ENCODE measurements at places on chromosomes 1 and 21. TPM values are rescaled to one million over a fixed set of nuclear protein-coding genes. Genes with fewer than 3 reads are reported as not detected.

- DNase-seq = no peak
Observed at GRCh38 chr1:54396261-54396933, 9.8 kb downstream of the SSBP3 start.

- DNase-seq = no peak
Observed at GRCh38 chr1:208756339-208756981, 512.3 kb upstream of the PLXNA2 start.

DNA sequence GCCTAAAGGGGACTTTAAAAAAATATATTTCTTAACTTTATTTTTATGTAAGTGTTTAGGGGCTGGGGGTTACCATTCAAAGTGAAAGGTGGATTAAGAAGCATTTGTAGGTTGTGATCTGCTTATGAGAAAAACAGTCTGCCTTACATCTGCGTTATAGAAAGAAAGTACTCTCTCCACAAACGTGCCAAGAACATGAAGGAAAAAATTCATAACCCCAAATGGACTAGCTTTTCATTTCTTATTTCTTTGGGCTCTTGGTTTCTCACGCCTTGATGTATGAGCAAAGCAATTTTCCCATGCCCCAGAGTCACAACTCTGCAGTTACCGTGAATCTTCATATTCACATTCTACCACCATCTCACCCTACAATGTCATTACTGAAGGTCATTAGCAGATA, 1165.1 kb upstream of the ADGRL4 start:
- no peak for DNase-seq

- DNase-seq = no peak
Observed at GRCh38 chr1:77954521-77954920, 24.4 kb downstream of the FUBP1 start.

Gene CDC20
- 1.0 TPM for total RNA-seq

Gene ZBTB8A
- total RNA-seq = 10.4 TPM

Gene C1orf115
- 6.9 TPM for total RNA-seq

- DNase-seq = no peak
Observed at GRCh38 chr1:60913039-60913438, 169.3 kb upstream of the NFIA start.

Gene MARK1
- total RNA-seq = 19.4 TPM

DNA sequence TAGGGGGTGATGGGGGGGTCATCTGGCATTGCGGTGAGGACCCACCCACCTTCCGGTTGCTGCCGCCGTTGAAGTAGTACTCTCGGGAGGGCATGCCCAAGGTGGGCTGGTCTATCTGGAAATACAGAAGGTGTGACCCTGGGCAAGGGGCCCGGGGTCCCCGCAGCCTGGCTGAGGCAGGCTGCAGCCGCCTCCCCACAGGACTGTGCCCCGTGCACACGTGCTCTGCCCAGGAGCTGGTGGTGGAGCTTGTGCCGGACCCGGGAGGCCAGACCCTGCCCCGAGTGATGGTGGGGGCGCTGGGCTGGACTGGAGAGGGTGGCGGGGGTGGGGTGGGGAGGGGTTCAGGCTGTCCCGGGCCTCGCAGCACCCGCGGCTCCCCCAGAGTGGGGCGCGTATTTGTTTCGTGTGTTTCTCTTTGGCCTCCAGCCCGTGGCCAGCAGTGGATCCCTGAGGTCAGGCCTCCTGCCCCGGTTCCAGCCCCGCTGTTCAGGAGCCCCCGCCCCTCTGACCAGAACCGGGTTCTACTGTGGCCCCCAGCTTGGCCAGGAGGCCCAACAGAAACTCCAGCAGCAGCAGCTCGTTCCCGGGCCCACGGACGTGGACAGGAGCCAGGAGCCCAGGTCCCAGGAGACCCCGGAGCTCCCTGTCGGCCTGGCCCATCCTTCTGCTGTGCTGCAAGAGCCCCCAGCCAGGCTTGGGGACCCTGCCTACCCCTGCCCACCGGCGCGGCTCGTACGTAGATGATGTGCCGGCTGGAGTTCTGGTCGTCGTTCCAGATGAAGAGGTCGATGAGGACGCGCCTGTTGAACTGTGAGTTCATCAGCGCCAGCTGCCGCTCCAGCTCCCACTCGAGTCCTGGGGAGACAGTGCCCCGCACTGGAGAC, 19.2 kb downstream of the PRXL2B start:
- peak; percentile 77 for DNase-seq

GRCh38 chr21:45588871-45589491, 46.7 kb upstream of the SLC19A1 start:
- DNase-seq = no peak

DNA sequence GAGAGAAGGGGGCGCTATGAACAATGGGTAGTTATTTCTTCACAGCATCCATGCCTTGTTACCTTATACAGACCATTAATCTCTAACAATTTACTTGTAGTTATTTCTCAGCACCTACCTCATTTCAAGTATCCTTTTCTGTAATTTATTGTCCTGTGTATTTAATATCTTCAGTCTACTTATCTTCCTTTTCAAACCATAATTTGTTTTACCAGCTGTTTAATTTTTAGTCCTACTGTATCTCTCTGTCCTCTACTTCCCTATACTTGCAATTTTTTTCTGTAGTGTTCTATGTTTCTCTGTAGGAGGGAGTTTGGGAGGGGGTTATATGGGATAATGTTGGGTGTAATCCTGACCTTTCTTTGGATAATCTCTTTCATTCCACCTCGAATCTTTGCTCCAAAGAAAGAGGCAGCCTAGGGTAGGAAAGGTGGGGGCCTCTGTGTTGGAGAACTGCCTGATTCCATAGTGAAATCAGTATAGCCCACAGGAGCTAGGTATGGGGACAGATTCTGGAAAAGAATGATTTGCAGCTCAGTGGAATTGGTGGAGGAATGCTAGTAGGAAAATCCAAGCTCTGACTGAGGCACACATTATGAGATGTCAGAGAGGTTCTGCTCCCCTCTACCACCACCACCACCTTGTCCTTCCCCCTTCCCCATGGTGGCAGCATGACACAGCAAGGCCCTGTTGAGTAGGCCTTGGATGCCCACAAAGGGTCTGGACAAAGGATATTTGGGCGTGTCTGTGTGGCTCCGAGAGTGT, 642 bp downstream of the MLLT11 start:
- DNase-seq = no peak

Gene LCE1F
- not detected for total RNA-seq

DNA sequence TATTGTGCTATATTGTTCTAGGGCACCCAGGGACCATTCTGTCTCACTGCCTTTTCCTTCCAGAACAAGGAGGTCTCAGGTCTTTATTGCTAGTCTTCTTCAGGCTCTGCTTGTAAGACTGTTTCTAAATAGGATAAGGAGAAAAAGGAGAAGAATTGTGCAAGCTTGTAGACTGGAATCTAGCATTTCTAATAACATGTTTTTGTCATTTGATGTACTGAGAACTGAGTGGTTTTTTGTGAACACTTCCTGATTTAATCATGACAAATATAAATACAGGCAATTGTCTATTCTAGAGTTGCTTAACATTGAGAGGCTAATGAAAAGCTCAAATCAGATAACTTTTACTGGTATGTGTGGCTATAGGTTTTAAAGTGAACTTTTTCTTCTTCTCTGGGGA, 77.6 kb downstream of the CLIC4 start:
- no peak for DNase-seq

DNA sequence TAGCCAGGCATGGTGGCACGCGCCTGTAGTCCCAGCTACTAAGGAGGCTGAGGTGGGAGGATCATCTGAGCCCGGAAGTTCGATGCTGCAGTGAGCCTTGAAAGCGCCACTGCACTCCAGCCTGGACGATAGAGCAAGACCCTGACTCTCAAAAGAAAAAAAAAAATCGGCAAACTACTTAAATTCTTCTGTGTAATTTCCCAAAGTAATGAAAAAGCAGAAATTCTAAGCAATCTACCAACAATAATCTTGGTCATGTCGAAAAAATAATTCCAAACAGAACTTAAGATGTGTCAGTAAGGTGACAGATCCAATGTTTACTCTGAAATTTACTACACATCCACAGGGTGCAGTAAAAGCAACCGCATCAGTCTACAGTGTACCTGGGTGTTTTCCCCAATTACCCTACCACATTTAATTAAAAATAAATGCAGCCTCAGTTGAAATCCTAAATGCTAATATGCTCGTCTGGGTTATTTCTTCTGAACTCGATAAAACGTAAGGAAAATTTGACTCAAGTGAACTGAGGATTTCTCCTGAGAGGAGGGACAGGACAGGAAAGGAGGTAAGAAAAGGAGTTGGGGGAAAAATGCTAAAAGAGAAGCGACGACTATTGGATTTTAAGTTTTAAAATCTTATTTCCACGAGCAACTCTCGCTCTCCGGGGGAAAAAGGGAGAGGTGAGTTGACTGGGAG, 801 bp downstream of the EPRS1 start:
- DNase-seq = no peak

DNA sequence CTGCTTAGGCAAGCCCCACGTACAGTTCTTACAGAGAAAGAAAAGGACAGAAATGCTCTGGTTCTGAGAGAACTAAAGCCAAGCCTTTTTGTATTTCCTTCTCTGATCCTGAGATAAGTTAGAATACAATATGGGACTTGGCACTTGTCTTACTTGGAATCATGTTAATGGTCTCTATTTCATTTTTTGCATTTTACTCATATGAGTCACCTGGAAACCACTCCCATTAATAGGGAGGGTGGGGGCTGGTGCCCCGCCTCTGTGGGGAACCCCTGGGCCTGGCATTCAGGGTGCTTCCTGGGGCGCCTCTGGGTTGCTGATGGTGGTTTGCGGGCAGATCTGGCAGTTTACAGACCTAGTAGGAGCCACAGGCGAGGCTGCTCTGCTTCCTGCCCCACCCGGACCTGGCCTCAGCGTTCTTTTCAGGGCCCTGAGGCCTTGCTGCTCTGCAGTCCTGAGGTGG, 26.7 kb downstream of the TSPAN2 start:
- DNase-seq = no peak

GRCh38 chr1:176696109-176696508, 233.1 kb downstream of the PAPPA2 start:
- DNase-seq = no peak

- DNase-seq = no peak
Observed at GRCh38 chr1:154863315-154864174, 6.5 kb downstream of the KCNN3 start.

- no peak for DNase-seq
Observed at GRCh38 chr1:229381234-229381633, 38.4 kb upstream of the CCSAP start.

- DNase-seq = peak; percentile 89
Observed at GRCh38 chr1:201450721-201451291, 18.2 kb downstream of the PHLDA3 start.

Gene CGN
- total RNA-seq = not detected

Gene DMRTA2
- total RNA-seq = not detected

Gene ARMH1
- total RNA-seq = 1.6 TPM

DNA sequence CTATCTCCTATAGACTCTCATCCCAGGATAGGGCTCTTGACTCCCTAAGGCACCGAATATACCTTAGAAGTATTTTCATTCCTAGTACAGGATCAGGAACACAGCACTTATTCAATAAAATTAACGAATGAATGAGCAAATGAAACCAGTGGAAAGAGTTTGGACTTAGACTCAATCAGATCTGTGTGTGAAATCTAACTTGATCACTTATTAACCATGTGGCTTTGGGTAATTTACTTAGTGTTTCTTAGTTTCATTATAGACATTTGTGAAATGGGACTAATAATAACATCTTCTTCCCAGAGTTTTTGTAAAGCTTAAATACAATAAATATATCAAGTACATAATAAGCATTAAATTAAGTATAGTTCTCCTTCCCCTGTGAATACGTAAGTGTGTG, 230.1 kb downstream of the ADGRL2 start:
- DNase-seq = no peak

Gene IKBKE
- 4.8 TPM for total RNA-seq

DNA sequence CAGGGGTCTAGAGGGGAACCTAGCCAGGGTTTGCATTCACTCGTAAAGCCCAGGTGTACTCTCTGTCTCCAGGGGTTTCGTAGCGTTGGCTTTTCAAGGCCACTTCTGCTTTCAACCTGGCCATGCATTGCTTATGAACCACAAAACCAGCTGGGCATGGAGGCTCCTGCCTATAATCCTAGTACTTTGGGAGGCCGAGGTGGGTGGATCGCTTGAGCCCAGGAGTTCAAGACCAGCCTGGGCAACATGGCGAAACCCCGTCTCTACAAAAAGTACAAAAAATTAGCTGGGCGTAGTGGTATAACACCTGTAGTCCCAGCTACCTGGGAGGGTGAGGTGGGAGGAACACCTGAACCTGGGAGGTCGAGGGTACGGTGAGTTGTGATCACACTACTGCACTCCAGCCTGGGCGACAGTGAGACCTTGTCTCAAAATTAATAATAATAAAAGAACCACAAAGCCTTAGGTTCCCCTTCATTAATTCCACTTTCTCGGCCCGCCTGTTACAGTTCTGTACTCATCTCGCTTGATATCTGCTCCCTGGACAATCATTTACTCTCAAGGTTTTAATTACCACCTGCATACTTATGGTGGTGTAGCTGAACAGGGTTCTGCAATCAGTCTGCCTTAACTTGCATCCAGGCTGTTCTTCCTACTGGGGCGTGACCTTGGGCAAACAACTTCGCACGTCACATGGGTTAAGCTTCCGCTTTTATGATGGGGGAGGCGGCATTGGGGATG, 6.1 kb downstream of the SLC16A4 start:
- DNase-seq = no peak

DNA sequence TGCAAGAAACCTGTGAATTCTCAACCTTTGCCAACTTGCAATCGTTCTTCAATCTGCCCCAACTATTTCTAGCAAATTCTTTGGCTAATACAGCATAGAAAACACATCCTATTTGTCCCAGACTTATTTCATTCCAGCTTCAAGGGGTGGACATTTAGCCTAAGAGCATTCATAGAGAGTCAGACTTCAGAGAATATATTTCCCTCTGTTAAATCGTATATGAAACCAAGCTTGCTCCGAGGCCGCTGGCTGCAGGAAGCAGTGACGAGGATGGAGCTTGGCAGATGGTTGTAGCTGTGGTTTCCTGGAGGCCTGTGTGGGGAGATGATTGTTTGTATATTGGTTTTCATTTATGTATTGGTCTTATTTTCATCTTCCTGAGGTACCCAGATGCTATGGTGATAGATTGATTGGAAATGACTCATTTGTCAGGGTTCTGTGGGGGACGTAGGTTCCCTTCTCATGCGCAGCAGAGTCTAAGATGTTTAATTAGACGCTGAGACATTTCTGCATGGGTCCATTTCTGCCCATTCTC, 26.1 kb downstream of the MAN1C1 start:
- no peak for DNase-seq

Gene PMF1
- total RNA-seq = 34.6 TPM

Gene HHAT
- total RNA-seq = 1.7 TPM

DNA sequence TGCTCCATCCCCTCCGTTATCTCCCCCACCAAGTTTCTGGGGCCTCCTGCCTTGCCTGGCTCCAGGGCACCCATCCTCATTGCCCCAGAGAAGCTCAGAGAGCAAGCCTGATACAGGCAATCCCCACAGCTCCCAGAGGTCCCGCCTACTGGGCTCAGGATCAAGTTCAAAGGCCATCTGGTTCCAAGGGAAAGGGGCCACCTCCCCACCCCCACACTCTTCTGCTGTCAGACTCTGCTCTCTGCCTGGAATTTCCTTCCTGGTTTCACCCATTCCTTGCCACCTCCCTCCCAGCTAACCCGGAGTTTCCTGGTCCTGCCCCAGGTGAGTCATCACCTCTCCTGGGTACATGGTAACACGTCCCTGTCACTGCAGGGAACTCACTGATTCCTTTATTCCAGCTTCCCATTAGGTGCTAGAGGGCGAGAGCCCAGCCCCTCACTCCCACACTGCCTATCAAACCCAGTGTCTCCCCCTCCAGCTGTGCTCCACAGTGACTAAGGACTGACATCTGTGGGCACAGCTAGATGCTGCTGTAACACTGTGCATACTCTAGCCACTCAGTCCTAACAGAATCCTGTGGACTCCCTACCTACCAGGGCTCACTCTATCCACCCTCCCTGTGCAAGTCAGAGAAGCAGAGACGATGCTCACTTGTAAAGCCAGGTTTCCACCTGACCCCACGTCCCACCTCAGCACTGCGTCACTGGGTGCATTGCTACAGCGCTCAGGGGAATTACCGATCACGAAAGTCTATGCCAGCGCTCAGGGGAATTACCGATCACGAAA, 21.8 kb downstream of the RSPH1 start:
- DNase-seq = no peak
